ENCODE measurements at places on chromosomes 13 and 19. TPM values are rescaled to one million over a fixed set of nuclear protein-coding genes. Genes with fewer than 3 reads are reported as not detected.

The PGLYRP1 gene
- polyA plus RNA-seq = not detected

The ZNF763 gene
- polyA plus RNA-seq = 3.0 TPM

GRCh38 chr13:114146173-114146572 lies 13.8 kb upstream of the RASA3 start:
- DNase-seq = no peak

The WTIP gene
- polyA plus RNA-seq = 0.18 TPM

DNA sequence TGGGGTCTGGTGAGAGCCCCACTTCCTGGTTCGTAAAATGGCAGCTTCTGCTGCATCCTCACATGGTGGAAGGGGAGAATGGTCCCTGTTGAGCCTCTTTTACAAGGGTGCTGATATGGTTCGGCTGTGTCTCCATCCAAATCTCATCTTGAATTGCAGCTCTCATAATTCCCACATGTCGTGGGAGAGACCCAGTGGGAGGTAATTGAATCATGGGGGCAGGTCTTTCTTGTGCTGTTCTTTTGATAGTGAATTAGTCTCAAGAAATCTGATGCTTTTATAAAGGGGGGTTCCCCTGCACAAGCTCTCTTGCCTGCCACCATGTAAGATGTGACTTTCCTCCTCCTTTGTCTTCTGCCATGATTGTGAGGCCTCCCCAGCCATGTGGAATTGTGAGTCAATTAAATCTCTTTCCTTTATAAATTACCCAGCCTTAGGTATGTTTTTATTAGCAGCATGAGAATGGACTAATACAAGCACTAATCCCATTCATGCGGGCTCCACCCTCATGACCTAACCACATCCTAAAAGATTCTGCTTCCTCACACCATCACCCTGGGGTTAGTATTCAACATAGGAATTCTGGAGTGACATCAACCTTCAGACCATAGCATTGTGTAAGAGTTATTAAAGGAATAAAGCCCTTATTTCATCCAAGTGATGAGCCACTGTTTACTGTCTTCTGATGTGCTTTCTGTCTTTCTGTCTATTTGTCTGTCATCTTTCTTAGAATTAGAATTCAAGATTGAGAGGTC lies 159.0 kb upstream of the IRS2 start:
- no peak for DNase-seq

GRCh38 chr13:94268661-94269060 lies 210.8 kb downstream of the DCT start:
- DNase-seq = no peak

- no peak for DNase-seq
Observed at GRCh38 chr13:109123971-109124370, 494.6 kb downstream of the MYO16 start.

The TMEM91 gene
- polyA plus RNA-seq = 6.3 TPM

The PRTN3 gene
- not detected for polyA plus RNA-seq

Measured in B cell (primary cell).